Activated CD4-positive, CD25-positive, alpha-beta regulatory T cell treated with anti-CD3 and anti-CD28 coated beads, Interleukin-2, amount 50 U/mL, for 16 hours (primary cell): ENCODE measurements at places on chromosomes 6 and 20.
A peak's percentile ranks its signal among the peaks of the same experiment; 100 is the strongest.

DNA sequence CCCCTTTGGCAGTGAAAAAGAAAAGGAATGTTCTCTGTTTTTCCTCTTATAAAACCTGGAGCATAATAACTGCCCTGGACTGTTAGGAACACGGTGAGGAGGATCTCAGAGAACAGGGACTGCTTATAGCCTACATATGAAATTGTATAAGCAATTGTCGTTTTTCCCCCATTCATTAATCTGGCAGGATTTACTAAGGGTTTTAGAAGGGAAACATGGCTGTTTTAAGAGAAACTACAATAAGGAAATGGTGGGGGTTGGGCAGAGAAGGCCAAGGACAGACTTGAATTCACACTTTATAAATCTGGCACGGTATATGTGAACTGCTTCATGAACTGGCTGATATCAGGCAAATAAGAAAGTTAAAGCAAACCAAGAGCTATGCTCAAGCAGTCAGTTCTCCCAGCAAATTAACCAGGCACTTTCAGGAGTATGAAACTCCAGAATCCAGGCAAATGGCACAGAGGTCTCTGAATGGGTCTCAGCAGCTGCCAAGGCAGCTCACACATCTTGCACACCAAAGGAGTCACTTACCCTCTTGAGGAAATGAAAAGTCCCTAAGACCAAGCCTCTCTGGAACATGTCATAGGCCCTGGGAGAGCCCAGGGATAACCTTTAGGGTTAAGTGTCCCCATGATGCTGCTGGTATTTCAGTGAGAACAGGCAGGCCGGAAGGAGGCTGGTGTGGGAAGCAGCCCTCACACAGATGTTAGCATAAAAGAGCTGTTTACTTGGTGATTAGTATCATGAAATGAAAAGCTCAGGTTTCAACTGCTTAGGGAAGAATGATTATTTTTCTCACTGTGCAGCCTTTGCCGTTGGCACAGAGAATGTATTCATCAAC, 260.5 kb upstream of the MARCKS start:
- DNase-seq: no peak

DNA sequence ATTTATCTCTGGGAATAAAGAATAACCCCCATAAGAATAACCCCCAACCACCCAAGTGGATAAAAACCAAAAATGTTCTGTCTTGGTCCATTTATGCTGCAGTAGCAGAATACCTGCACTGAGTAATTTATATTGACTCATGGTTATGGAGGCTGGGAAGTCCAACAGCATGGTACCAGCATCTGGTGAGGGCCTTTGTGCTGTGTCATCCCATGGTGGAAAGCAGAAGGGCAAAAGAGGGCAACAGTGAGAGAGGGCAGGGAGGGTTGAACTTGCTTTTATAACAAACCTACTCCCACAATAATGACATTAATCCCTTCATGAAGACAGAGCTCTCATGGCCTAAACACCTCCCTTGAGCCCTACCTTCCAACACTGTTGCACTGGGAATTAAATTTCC, 133.7 kb downstream of the ERMARD start:
- no peak for DNase-seq

GRCh38 chr20:6715401-6715941, 52.0 kb upstream of the BMP2 start:
- no peak for DNase-seq

GRCh38 chr20:58995461-58996225, 11.4 kb downstream of the CTSZ start:
- DNase-seq: no peak

DNA sequence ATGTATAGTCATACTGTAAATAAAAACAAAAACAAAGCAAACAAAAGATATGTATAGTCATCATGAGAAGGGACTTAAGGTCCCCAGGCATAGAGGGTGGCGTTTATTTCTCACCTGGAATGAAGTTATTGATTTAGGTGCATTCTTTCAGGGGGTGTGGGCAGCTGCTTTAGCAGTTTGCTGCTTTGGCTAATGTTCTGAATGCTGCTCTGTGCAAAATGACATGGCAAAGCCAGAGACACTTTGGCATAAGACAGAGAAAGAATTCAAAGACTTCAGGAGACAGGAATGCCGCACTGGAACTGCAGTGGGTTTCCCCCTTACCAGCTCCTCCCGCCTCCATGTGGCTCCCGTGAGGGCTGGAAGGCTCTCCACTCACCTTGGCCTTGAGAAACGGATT, 36.4 kb upstream of the NELFCD start:
- DNase-seq: no peak

DNA sequence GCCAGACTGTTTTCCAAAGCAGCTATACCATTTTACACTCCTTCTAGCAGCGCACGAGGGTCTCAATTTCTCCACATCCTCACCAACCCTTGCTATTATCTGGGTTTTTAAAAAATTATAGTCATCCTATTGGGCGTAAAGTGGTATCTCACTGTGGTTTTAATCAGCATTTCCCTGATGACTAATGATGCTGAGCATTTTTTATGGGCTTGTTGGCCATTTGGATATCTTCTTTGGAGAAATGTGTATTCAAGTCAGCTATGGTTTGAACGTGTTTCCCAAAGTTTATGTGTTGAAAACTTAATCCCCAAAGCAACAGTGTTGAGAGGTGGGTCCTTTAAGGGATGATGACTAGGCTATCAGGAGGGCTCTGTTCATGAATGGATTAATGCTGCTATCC, 6.7 kb downstream of the MCUR1 start:
- DNase-seq: no peak

- DNase-seq: no peak
Measured at GRCh38 chr6:160028487-160029275, 59.8 kb downstream of the IGF2R start.

GRCh38 chr6:139625998-139626975, 251.8 kb upstream of the CITED2 start:
- no peak for DNase-seq

DNA sequence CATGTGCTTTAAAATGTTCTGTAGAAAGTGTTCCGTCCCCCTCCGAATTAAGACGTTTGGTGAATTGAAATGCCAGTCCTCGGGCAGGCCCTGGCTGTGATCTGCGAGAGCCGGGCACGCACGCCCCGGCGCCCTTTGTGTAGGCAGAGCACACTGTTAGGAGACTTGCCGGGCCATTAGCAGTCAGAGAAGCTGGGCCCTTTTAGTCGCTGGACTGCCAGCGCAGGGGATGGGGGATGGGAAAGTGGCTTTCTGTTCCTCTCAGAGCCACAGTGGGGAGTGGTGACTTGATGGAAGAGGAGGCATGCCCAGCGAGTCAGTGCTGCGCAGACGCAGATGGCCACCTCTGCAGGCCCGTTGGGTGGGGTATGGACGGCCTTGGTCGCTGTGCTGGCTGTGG, 2.2 kb downstream of the PPP1R3G start:
- DNase-seq: no peak

GRCh38 chr6:119079283-119079809, 882 bp upstream of the FAM184A start:
- DNase-seq: no peak

DNA sequence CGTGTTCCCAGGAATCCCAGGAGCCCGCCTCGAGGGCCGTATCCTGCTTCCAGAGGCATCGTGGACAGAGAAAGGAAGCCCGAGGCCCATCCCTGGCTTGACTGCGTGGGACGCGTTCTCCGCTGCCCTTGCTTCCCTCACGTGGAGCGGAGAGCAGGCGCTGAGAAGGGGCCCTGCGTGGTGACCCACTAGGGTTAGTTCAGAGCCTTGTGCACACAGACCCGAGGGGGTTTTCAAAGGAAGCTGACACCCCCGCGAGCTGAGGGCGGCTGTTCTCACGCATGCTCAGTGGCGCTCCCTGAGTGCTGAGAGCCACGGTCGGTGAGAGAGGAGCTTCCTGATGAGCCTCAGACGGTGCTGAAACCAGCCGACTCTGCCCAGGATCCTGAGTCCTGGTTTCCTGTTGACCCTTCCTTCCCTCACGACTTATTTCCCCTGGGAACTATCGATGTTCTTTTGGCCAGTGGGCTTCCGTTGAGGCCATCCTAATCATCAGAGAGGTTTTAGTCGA, 28.9 kb upstream of the CCR6 start:
- peak; percentile 57 for DNase-seq

GRCh38 chr6:2899596-2899995, 3.5 kb downstream of the SERPINB9 start:
- no peak for DNase-seq
